ENCODE measurements at places on chromosomes 3 and 15.

GRCh38 chr3:146814601-146815315 lies 209.6 kb upstream of the PLSCR5 start:
- no peak for DNase-seq

DNA sequence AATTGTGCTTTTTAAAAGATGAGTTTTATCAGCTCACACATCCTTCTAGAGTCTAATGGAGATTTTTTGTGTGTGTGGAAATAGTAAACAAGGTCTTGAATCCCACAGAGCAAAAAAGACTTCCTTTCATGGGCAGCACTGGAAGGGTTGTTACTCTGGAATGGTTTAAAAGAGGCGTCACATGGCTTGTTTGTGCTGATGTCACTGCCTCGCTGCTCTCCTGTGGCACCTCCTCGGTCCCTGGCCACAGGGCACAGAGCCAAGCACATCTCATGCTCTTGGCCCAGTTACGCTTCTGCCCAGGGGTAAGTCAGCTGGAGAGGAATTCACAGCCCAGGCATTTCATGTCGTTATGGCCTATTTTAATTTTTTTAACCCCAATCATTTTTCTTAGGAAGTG lies 53.2 kb downstream of the PGPEP1L start:
- peak; percentile 63 for DNase-seq

- no peak for DNase-seq
These were observed 225.6 kb upstream of the STRIT1 start for GRCh38 chr3:155519078-155519477.

DNA sequence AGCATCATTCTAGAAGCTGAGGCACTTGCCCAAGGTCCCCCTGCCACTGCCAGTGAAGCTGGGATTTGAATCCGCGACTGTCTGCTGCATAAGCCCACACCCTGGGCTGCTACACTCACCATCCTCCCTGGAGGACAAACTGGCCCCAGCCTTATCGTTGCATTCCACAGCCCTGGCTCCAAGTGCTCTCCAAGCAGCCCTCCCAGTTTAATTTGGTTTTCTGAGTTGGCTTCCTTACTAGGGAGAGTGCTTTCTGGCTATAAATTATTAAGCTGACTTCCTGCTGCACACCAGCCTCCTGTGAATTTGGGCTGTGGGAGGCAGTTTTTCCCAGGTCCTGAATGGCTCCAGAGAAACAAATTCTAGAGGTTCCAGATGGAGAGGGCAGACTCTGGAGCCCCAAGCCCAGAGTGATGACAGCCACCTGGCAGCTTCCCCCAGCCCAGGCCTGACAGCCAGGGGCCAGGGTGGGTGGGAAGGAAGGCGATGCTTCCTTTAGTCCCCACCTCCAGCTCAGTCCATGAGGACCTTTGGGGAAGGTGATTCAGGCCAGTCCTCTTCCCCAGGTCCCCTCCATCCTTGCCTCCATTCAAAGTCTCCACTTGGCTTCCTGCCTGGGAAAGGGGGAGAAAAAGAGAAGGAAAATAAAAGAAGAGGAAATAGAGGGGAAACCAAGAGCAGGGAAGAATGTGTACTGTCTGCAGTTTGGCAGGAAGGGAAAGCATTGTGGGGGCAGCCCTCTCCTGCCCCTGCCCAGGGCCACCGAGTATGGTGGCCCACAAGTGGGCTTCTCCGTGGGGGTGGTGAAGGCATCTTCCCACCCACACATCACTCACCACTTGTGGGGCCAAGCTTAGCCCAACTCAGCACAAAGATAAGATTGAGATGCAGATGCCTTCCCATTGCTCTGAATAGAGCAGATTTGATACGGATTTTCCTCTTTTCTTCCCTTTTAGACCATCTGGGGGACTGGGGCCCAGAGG lies 69.6 kb downstream of the SEMA5B start:
- no peak for DNase-seq

DNA sequence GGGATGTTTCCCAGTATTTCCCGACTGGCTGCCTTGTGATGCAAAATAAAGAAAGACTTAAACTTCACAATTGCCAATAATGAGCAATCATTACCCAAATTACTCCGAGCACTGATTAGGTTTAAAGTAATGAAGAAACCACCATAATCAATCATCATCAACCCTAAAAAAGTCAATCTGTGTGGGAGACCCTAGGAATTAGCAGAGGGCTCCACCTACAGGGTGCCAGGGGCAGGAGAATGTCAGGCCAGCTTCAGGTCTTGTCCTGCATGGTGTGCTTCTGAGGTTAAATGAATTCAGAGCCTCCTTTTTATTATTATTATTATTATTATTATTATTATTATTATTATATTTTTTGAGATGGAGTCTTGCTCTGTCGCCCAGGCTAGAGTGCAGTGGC lies 478.0 kb upstream of the ARRDC4 start:
- DNase-seq: peak; percentile 21

GRCh38 chr3:7461202-7461825 lies 600.4 kb downstream of the GRM7 start:
- DNase-seq: no peak

DNA sequence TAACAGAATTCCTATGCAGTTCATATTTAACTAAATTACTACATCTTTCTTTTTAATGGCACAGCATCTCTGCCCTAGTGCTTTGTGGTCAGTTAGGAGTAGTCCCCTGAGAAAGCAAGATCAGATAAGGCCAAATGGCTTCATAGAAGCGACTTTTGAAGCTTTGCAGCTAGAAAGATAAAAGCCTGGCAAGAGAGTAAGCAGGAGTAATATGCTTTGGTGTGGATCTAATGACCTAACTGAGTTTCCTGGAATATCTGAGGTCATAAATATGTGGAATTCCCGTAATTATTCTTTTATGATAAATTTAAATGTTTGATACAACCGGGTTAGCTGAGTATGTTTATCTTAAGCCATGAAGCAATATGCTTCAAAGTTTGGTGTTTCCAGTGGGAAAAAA lies 374.9 kb upstream of the LRRC3B start:
- no peak for DNase-seq

- peak; percentile 26 for DNase-seq
These were observed 153.3 kb downstream of the P3H2 start for GRCh38 chr3:189967254-189967865.

GRCh38 chr15:52483707-52484106 lies 45.0 kb downstream of the MYO5A start:
- peak; percentile 87 for DNase-seq

DNA sequence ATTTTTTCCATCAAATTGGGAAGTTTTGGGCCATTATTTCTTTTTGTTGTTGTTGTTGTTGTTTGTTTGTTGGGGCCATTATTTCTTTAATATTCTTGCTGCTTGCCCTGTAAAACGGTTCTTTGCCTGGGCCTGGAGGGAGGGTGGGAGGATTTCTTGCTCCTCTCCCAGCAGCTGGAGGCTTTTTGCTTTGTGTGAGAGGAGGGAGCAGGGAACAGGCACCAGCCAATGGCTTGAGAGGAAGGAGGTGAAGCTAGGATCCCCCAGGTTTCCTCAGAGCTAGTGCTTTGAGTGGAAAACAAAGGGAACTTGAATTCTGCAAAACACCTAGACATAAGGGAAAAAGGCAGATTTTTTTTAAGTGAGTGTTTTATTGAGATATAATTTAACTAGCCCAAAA lies 61.2 kb upstream of the DNAJC19 start:
- no peak for DNase-seq

DNA sequence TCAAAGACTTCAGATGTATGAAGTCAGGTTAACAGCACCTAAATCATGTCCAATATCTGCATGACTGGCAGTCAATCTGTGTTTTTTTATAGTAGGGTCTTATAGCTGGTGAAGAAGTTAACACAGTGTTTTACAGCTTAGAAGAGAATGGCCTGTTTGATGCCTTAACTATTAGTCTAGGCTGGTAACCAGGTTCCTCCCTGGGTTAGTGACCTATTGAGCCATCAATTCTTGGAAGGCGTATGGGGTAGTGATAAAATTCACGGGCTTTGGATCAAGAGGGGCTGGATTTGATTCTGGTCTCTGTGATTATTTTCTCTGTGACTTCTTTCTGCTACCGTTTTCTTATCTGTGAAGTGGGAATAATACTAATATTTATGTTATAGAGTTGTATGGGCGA lies 16.0 kb upstream of the TNFSF10 start:
- DNase-seq: no peak

- DNase-seq: no peak
These were observed 107.3 kb downstream of the SLMAP start for GRCh38 chr3:57863380-57863779.

- no peak for DNase-seq
These were observed 3.8 kb downstream of the PEAK1 start for GRCh38 chr15:77416148-77416455.

- DNase-seq: no peak
These were observed 33.3 kb downstream of the EMC4 start for GRCh38 chr15:34258151-34258550.

DNA sequence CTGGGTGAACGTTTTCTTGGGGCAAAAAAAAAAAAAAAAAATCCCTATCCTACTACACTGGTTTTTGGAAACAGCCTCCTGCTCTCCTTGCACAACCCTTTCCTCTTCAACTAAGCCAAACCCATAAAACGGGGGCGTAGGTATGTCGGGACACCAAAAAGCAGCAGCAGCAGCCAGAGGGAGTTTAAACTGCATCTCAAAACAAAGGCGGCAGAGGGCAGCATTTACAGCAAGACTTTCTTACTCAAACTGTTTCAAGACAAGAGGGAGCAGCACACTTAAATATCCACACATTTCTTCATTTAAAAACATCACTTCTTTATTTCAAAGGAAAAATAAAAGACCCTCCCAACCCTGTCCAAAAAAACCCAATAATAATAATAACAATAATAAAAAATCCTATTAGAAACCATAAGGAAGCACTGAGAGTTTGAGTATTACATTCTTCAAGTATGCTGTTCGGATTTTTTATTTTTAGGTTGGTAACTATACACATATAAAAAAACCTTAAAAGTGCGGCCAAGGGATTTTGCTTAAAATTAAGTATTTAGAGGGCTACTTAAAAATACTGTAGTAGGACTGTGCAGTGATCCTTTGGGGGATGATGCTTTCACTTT lies 43.9 kb upstream of the PLXND1 start:
- DNase-seq: peak; percentile 71

Measured in Daoy (cell line).